ENCODE measurements at places on chromosomes 6 and 20. TPM values are rescaled to one million over a fixed set of nuclear protein-coding genes. Genes with fewer than 3 reads are reported as not detected.

DNA sequence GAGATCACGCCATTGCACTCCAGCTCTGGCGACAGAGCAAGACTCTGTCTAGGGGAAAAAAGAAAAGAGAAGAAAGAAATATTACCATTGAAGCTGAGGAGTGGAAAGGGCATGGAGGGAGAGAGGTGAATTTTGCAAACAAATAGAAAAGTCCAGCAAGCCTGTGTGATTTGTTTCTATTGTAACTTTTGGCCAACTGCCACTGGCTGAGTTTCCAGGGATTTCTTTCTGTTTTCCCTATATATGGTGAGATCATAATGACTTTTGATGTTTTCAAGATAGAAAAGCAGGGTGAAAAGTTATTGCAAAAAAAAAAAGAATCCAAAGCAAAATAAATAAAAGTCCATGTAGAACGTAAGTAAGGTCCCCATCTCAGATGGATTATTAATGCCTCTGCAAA is 184.2 kb upstream of the RALGAPA2 start:
- no peak for DNase-seq

DNA sequence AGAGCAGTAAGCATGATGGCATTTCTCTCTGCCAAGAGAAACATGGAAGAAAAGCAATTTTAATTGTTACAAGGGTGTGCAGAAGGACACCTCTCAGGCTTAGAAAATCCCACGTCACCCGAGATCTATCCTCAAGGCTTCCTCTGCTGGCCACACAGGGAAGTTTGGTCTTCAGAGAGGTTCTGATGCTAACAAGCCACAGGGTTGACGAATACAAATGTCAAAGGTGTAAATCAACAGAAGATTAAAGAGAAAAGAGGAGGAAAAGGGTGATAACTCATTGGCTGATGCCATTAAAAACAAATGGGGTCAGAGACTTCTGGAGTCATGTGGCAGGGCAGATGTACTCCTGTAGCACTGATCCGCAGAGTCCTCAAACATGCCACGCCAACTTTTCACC is 33.6 kb upstream of the SPDEF start:
- no peak for DNase-seq

GRCh38 chr6:166639921-166640320 is 12.9 kb upstream of the RPS6KA2 start:
- DNase-seq: no peak

DNA sequence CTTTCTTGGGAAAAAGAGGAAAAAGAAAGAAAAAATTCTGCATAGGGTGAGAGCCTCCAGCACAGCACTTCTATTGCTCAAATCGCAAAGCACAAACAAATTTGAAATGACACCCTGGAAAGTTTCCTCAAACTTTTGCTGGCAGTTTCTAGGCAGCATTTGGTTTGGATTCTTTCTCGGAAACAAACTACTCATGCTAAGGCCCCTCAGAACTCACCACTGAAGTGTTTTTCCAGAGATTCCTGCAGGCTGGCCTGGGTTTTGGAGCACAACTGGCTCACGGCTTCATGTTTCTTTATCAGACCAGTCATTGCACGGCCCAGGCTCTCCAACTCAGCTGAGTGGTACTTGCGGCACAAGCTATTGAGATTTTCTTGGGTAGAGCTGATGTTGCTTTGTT is 237.8 kb downstream of the SYNE1 start:
- DNase-seq: no peak

DNA sequence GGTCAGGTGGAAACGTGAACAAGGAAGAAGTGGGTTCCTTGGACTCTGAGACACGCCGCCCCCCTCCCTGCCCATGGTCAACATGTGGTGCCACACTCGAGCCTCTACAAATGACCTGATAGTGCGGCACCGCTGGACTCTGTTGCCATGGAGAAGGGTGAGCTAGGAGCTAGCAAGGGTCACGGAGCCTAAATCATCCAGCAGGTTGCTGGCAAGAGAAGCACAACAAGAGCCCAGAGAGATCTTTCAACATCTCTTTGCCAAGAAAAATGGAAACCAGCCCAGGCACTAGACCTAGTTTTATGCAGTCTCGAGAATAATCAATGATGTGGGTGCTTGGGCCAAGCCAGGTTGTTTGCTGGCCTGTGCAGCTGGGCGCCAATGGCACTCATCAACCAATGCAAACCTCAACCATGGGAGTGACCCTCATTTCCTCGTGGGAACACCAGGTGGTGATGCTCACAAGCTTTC is 69.5 kb downstream of the NOL4L start:
- no peak for DNase-seq

DNA sequence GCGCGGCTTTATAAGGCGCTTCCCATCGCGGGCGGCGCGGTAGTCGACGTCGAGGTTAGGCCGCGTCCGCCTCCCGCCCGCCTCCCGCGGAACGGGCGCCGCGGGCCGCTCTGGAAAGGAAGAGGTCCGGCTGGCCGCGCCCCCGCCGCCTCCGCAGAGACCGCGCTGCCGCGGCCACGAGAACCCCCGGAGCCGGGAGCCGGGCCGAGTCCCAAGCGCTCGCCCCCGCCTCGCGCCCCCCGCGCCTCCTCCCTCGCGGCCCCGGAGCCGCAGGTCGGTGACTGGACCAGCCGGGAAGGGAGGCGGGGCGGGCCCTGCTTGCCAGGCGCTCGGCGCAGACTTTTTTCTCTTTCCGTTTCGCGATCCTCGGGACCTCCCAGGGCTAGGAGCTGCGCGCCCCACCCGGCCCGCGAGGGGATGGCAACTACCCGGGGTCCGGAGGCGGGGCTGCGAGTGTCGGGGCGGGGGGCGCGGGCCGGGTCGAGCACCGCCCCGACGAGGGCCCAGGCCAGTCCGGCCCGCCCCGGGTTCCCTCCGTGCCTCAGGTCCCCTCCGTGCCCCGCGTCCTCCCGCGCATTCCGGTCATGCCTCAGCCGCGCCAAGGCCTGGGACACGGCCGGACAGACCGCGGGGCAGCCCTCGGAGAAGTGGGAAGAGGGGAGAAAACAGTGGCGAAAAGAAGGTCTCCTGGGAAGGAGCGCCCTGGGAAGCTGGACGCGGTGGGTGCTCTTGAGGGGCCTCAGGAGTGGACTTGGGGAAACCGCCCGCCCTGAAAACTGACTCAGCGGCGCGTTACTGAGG is 417 bp upstream of the PXDC1 start:
- DNase-seq: no peak

DNA sequence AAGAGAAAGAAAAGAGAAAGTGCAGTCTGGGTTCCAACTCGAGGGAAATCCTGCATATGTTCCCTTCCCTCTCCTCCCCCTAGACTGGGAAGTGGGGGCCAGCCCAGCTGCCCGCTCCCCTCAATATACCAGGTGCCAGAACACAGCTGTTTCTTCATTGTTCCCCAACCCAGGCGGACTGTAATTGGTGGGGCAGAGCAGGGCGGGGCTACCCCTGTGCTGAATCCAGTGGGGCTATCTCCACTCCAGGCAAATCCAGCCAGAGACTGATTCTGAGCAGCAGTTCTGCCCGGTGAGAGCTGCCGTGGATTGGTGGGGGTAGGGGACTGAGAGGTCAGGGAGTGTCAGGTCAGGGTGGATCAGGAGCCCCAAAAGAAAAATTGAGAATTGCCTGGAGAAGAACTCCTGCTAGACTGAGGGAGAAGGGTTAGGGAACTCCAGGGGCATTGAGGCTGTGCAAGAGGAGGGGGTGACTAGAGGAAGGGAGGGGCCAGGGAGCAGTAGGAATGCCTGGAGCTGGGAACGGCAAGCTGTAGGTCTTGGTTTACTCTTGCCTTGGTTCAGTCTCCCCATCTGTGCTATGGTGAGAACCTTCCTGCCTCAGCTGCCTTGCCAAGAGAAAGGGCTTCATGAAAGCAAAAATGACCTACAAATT is at the start of gene MYMX:
TSS of gene MYMX (plus strand) at position 250 of the 655 bp plus-strand sequence. CDS start 546 bp downstream, outside the sequence.
- no peak for DNase-seq

GRCh38 chr6:26390531-26390930 is 7.6 kb downstream of the BTN2A2 start:
- no peak for DNase-seq

- DNase-seq: no peak
Measured at GRCh38 chr6:7214468-7214867, 98.5 kb downstream of the SSR1 start.

DNA sequence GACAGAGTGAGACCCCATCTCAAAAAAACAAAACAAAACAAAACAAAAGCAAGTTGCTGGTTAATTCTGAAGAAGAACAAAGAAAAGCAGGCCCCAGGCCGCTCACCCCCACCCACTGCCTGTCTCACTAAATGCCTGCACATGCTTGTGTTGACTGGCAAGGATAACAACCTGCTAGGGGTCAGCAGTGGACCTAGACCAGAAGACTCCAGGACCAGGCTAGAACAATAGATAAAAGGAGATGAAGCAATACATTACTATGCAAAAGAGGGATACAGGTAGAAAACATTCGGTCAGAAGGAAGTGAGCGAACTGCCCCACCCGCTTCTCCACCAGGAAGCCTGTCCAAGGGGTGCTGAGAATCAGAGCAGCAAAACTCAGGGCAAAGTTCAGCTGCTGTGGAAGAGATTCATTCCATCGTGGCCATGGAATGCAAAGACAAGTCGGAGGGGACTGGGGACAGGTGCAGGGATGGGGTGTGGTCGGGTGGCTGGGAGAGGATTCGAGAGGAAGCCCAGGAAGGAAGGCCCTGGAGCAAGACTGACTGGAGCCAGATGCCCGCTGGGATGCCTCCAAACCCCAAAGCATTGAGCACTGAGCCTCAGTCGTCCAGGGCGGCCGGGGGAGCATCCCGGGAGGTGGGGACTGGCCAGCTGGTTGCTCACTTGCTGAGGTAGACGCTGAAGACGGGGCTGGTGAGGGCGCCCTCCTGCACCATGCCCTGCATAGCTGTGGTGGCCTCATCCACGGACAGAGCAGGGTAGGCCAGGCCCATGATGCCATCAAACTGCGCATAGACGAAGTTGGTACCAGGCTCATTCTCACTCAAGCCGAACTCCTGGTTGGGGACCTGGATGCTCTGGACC is 5.3 kb downstream of the PGC start:
- no peak for DNase-seq

Gene SMIM8
- 6.4 TPM for total RNA-seq

Gene VSTM2L
- 2.5 TPM for total RNA-seq

Gene COX4I2
- total RNA-seq: not detected
